Cardiac septum (tissue), 1 donor: ENCODE measurements at places on chromosomes 13 and 19.

DNA sequence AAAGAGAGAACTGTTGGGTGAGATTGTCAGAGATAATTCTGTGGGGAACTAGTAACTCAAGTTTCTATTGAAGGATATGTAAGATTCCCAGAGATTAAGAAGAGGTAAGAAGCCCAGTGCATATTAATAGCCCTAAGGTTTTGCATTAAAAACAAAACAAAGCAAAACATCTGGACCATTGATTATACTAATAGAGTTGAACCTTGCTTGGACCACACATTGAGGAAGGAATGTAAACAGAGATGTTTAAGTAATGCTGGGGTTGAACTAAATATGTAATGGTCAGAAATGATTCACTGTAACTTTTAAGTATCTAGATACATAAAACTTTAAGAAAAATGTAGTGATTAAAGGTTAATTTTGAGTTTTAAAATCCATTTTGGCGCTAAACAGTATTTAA lies 1770.0 kb downstream of the PCDH9 start:
- DNase-seq: no peak

GRCh38 chr13:33228648-33229445 lies 56.7 kb downstream of the STARD13 start:
- no peak for DNase-seq

DNA sequence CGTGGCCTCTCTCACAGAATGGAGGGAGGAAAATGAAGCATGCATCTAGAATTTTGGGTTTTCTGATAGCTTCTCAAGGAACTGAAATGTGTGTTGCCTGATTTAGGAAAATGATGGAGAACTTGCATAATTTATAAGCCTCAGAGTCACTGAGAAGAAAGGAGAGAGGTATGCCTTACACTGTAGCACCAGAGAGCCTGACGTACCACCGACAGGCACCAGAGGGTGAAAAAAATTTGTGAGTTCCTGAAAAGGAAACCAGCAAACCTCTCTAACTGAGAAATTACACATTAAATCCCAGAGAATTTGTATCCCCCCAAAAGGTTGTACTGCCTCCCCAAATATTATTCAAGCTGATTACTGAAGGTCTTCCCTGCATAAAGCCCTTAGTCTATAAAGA lies 915.3 kb upstream of the SLITRK6 start:
- DNase-seq: no peak

GRCh38 chr13:111958612-111959395 lies 108.1 kb upstream of the SOX1 start:
- peak; percentile 57 for DNase-seq

DNA sequence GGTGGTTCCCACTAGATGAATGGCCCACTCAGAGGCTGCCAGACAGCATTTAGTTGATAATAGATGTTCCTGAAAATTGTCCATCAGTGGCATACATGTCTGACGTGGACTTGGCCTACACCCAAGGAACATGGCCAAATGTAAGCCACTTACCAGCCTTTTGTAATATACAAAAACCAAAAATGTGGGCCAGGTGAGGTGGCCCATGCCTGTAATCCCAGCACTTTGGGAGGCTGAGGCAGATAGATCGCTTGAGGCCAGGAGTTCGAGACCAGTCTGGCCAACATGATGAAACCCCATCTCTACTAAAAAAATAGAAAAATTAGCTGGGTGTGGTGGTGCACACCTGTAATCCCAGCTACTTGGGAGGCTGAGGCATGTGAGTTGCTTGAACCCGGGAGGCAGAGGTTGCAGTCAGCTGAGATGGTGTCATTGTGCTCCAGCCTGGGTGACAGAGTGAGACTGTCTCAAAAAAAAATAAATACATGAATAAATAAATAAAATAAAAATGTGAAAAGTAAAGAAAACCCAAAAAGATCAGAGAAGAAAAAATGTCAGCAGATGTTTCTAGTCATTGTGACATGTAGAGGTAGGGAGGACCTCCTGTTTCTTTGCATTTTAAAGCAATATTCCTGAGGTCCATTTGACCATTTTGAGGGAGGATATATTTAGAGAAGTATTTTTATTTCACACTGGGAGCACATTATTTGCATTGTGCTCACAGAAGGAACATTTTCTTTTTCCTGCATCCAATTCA lies 7.1 kb upstream of the WTIP start:
- no peak for DNase-seq

- no peak for DNase-seq
Measured at GRCh38 chr13:20561741-20562140, 5.2 kb upstream of the IFT88 start.

- DNase-seq: no peak
Measured at GRCh38 chr13:98961503-98962105, 16.3 kb downstream of the DOCK9 start.

- DNase-seq: no peak
Measured at GRCh38 chr13:95546919-95547318, 5.6 kb upstream of the CLDN10 start.

- no peak for DNase-seq
Measured at GRCh38 chr19:6838062-6838655, 49.2 kb upstream of the ADGRE1 start.

DNA sequence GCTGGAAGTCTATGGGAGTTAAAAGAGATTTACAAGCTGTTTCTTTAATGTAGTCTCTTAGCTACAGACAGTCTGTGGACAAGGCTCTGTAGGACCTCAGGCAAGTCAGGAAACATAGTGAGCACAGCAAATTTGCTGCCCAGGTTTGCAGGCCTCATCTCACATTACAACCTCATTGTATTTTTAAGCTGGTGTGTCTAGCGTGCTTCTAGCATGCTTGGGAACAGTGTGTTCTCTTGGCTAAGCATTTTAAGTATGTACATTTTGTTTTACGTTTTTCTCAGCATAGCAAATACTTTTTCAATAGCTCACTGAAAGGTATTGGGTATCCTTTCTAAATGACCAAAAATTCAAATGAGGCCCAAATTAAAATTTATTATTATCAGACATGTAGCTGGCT lies 113.2 kb downstream of the STARD13 start:
- no peak for DNase-seq
